ENCODE measurements at places on chromosomes 7 and 10.

DNA sequence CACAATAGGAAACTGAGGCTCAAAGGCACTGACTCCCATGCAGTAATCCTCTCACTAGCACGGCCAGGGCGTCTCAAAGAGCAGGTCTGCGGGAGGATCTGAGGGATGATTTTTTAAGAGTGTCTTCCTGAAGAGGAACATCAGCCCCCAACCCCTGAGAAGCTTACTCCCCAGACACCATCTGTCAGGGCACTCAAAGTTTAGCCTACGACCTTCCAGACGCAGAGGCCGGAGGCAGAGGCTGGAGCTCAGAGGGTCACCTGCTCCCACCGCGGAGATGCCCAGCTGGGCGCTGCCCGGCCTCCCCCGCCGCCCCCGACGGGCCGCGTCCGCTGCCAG is 1.7 kb downstream of the ZNF777 start:
- no peak for DNase-seq

DNA sequence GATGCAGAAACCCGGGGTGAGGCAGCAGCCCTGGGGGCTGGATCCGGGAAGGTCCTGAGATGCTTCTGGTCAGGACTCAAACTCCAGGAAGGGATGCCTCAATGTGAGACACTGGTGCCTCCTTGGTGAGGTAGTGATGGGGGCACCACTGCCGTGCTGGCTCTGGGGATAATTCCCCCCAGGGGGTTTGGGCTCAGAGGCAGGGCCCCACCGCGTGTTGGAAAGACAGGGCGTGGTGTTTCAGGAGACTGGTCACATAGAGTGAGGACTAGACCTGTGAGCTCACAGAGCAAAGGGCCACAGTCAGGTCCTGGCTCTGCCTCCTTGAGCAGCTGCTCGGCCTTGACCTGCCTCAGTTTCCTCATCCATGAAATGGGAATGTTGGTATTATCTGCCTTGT is 361.9 kb downstream of the GLRX3 start:
- no peak for DNase-seq

GRCh38 chr10:98924526-98924925 is 311.1 kb downstream of the HPSE2 start:
- no peak for DNase-seq

GRCh38 chr7:44329888-44330287 is 4.5 kb upstream of the CAMK2B start:
- no peak for DNase-seq

GRCh38 chr10:118106426-118106825 is 59.7 kb upstream of the RAB11FIP2 start:
- DNase-seq = no peak

DNA sequence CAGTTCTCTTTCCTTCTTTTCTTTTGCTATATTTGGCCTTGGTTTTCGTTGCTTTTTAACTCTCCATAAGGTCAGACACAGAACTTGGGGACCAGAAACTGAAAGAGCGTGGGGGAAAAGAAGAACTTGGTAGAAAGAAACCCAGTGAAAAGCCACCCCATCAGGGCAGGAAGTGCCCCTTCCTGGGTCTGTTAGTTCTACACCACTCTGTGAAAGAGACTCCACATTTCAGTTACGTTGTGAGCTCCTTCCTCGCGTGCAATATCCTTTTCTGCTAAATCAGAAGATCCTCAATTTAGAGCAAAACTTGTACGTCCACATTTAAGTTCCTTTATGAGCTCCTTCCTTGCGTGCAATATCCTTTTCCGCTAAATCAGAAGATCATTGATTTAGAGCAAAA is 220.6 kb upstream of the FOXK1 start:
- DNase-seq = no peak

All from NCI-H187 (cell line).